Stimulated activated CD4-positive, alpha-beta T cell treated with anti-CD3 and anti-CD28 coated beads, Interleukin-2, amount 100 ng/mL, for 24 hours (primary cell): ENCODE measurements at places on chromosomes 6 and 20.

GRCh38 chr20:19991308-19991707 lies 25.9 kb upstream of the NAA20 start:
- DNase-seq = no peak

GRCh38 chr6:29769336-29769735 lies 46.1 kb downstream of the HLA-F start:
- DNase-seq = no peak

GRCh38 chr20:54110457-54110856 lies 40.1 kb upstream of the BCAS1 start:
- no peak for DNase-seq

DNA sequence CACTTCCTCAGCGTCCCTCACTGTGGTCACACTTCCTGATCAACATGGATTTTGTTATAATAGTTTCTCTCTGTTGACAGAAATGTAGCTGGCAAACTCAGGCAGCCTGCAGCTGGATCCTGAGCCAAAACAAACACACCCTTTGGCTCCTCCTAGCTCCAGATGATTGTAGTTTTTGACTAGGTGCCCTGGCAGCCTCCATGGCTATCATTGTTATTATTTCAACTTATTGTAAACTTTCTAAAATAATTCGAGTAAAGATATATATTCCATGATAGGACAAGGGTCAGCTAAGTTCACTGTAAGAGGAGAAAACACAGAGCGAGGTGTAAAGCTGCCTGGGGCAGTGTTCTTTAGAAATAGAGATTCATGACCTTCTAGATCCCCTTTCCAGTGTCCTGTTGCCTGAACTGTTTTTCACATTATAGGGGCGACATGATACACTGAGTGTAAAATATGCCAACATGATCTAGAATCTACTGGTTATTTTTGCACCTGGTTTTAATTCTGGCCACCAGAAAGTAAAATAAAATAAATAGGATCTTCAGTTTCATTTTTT lies 98.2 kb upstream of the HDGFL1 start:
- no peak for DNase-seq

DNA sequence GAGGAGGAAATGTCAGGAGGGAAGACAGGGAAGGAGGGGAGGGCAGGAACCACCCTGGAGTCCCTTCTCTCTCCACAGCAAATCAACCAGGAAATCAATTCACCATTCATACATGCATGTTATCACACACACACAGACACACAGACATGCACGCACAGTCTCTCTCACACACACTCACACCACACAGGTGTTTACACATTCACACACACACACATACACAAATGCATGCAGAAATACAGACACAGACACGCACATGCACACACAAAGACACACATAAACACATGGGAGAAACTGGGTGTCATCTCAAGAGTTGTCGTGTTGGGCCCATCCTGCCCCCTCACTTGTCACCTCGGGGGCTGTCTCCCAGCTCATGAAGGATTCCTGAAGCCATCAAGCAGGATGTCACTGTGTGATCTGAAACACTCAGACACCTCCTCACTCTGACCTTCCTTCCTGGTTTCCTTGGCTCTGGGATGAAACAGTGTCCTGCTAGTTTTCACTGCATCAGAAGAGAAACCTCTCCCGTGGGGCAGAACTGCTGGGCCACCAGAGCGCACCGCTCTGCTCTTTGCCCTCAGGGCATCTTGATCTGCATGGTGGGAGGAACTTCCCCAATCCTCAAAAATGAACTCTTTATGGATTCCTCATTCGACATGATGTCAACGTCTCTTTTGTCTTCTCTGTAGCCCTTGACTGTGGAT lies 9.2 kb downstream of the RAET1G start:
- no peak for DNase-seq

DNA sequence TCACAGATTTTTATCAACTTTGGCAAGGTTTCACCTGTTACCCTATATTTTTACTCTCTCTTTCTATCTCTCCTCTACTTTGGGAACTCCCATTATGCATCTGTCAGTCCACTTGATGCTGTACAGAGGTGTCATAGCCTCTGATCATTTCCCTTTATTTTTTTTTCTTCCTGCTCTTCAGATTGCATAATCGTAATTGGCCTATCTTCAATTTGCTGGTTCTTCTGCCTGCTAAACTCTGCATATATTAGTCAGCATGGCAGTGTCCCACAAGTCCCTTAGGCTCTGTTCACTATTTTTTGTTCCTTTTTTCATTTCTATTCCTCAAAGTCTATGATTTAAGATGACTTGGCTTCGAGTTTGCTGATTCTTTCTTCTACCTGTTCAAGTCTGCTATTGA lies 44.7 kb upstream of the MICB start:
- no peak for DNase-seq

GRCh38 chr6:117346142-117346930 lies 79.4 kb downstream of the ROS1 start:
- DNase-seq = no peak

GRCh38 chr6:45378334-45378926 lies 696 bp upstream of the SUPT3H start:
- DNase-seq = peak; percentile 45

DNA sequence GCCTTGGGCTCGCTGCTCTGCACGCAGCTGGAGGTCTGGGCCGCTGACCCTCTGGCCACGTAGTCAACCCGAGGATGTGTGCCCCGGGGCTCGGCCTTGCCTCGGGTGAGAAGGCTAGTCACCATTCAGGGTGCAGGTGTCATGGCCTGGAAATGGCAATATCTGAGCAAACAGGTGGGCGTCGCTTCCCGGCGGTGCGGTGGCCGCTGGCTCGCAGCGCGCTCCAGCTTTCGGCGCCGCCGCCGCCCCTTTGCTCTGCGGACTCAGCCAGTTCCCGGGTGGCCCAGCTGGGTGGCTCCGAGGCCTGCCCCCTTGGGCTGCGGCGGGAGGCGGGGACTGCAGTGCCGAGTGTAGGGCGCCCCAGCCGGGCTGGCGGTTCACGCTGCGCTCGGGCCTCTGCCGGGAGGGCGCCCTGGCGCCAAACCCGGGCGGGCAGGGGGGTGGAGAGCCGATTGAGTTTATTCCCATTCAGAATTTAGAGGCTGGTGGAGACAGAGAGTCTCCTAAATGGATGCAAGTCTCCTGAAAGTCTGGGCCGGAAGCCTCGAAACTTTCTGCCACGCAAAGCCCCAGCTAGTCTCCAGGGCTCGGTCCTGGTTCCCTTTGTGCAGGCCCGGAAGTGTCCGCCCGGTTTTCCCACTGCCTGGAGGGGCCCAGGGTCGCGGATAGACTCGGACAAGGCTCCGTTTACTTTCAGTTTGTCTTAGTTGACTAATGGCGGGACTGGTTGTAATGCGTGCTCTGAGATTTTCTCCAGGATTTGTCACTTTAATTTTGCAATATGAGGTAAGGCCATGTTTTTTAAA lies 11.3 kb upstream of the TFAP2A start:
- DNase-seq = no peak

- DNase-seq = no peak
These were observed 3.1 kb upstream of the NKX2-2 start for GRCh38 chr20:21516861-21517565.

- DNase-seq = no peak
These were observed 43.7 kb downstream of the JAG1 start for GRCh38 chr20:10629946-10630650.

DNA sequence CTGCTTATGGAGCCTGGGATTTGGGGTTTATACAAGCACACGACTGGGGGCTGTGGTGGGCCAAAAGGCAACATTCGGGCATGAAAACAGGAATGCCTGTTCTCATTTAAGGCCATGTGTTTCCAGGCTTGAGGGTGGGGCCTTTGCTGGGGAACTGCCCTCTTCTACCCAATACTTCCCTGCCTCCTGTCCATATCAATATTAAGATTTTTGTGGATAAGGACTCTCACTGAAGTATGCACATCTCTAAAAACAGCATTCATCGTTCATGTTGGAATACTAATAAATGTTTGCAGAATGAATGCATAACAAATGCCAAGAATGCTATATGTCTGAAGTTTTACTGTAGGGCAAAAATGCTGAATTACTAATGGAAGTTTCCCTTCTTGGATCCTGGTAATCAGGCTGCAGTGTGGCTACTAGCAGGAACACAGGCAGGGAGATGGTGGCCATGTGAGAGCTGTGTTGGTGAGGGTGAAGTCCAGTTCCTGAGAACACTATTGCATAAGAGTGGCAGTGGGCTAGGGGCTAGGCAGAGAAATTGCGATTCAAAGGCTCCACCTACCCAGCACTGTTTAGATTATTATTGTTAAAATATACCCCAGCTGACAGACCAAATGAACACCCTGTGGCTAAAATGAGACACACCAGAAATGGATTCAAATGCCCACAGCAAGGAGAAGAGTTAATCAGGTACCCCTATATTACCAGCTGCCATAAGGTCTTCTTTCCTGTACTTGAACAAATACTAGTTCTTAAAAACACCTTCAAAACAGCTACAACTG lies 644.3 kb downstream of the EPM2A start:
- no peak for DNase-seq

DNA sequence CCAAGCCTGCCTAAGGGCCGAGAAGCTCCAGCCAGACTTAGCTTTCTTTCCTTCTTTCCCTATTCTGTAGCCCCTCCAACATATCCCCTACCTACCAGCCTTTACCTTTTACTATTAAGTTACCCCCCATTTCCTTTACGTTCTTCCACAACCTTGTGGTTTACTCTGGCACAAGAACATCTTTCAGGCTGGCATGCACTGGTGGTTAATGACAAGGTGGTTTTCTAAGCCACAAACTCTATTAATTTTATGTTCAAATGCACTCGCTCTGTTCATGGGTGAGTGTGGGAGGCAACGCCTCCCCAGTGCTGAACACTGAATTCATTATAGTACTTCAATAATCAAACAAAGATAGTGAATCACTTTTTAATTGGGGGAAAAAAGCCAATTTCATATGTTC lies 64.4 kb downstream of the TRERF1 start:
- peak; percentile 57 for DNase-seq

GRCh38 chr6:157539900-157540752 lies 159.1 kb downstream of the ZDHHC14 start:
- DNase-seq = no peak

GRCh38 chr6:168381726-168382458 lies 59.1 kb upstream of the SMOC2 start:
- no peak for DNase-seq

GRCh38 chr20:52035498-52035897 lies 156.1 kb downstream of the ZFP64 start:
- no peak for DNase-seq

DNA sequence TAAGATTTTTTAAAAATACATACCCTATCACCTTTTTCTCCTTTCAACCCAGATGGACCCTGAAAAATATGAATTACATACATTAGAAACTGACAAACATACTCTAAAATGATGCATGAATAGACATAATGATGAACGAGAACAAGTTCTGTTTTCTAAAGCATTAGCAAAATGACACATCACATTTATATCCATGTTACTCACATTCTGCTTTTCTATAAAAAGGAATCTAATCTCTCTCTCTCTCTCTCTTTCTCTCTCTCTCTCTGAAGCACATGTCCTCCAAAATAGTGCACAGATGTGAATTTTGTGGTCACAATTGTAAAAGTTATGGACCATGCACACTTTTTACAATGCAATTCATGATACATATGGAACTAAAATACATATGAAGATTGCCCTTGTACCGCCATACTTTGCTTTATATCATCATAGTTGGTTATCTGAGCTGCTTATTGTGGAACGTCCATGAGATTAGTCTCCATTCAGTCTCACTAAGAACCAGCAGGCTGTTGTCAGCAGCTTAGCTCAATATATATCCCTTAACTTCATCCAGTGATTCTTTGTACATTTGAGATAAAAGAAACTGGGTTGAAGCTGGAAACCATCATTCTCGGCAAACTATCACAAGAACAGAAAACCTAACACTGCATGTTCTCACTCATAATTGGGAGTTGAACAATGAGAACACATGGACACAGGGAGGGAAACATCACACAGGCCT lies 114.2 kb downstream of the COL12A1 start:
- DNase-seq = no peak

- DNase-seq = peak; percentile 31
These were observed 1.2 kb downstream of the PM20D2 start for GRCh38 chr6:89146718-89147700.

- DNase-seq = no peak
These were observed 107.9 kb downstream of the SCAF8 start for GRCh38 chr6:154841109-154841508.

DNA sequence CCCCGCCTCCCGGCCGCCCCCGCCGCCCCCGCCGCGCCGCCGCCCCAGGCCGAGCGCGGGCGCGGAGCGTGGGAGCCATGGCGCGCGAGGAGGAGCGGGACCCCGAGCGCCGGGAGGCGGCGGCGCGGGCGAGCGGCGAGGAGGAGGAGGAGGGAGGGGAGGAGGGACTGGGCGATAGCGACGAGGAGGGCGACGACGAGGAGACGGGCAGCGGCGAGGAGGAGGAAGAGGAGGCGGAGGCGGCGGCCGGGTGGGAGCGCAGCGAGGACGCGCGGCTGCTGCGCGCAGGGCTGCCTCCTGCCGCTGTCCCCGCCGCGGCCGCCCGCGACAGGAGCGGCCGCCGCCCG lies at the start of gene SLC24A3:
SLC24A3 (plus strand) TSS at position 174 of the 347 bp plus-strand sequence.
- DNase-seq = peak; percentile 2

GRCh38 chr6:162403031-162403430 lies 324.5 kb downstream of the PRKN start:
- no peak for DNase-seq

DNA sequence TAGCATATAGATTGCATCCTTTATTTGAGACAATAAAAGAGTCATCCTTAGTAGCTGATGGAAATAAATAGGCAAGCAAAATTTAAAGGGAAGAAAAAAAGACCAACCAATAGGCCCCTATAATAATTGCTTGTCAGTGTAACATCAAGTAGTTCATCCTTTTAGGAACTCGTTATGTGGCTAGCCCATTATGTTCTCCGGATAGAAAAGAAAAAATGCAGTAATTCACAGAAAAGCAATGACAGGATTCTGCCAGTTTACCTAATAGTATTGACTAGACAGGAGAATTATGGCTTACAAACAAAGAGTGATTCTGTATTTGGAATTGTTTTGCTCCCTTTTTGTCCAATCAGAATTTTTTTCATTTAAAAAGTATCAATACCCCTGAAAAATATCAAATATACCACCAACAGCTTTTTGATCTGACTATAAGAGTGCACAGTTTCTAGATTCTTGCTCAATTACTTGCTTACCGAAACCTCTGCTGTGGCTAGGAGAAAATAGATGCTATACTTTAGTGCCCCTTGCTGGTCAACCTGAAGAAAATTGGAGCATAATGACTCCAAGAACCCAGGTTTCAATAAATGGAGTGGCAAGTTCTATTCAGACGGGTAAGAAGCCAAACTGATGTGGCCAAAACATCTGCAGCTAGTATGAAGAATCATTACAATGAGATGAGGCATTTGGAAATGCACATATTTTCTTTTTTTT lies 91.5 kb upstream of the SASH1 start:
- no peak for DNase-seq

GRCh38 chr6:15061908-15062515 lies 183.9 kb upstream of the JARID2 start:
- no peak for DNase-seq

DNA sequence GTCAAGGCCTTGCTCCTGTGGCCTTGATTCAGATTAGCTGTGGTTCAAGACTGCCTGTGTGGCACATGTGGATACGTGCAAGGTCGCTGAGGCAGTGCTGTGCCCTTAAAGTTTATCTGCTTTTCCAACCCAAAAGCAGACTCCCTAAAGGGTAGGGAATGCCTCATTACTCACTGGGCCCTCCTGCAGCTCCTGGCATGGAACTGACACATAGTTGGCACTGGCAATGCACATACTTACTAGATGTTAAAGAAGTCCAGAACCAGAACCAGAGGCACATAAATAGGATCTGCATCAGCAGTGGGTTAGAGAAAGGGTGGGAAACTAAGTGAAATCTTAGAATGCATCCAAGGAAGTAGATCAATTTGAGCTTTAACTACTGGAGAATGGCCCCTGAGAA lies 90.6 kb upstream of the MLN start:
- DNase-seq = no peak

GRCh38 chr20:41027872-41028358 lies 707 bp upstream of the TOP1 start:
- no peak for DNase-seq
